OCI-LY7 (cell line): ENCODE measurements at places on chromosomes 12 and 14.

DNA sequence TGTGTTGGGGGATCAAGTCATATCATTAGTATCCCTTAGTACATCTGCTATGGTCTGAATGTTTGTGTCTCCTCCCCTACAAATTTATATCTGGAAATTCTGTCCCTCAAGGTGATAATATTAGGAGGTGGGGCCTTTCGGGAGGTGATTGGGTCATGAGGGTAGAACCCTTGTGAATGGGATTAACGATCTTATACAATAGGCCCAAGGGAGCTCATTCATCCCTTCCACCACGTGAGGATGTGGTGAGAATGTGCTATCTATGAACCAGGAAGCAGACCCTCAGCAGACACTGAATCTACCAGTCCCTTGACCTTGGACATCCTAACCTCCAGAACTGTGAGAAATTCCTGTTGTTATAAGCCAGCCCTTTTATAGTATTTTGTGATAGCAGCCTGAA, 110.7 kb downstream of the PTCSC3 start:
- DNase-seq: no peak

- no peak for DNase-seq
Measured at GRCh38 chr12:54068418-54069070, 14.9 kb downstream of the HOXC4 start.

DNA sequence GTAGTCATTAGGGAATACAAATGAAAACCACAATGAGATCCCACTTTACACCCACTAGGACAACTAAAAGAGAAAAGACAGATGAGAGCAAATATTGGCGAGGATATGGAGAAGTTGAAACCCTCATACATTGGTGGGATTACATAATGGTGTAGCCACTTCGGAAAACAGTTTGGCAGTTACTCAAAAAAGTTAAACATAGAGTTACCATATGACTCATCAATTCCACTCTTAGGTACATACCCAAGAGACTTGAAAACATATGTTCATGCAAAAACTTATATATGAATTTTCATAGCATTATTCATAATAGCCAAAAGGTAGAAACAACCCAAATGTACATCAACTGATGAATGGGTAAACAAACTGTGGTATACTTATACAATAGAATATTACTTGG, 27.1 kb downstream of the ALDH1L2 start:
- DNase-seq: no peak

- no peak for DNase-seq
Measured at GRCh38 chr12:46390304-46390703, 17.7 kb upstream of the SLC38A2 start.

- DNase-seq: no peak
Measured at GRCh38 chr12:108587826-108588225, 10.1 kb downstream of the TMEM119 start.

- DNase-seq: peak; percentile 56
Measured at GRCh38 chr12:104750061-104750460, 208.0 kb downstream of the SLC41A2 start.

DNA sequence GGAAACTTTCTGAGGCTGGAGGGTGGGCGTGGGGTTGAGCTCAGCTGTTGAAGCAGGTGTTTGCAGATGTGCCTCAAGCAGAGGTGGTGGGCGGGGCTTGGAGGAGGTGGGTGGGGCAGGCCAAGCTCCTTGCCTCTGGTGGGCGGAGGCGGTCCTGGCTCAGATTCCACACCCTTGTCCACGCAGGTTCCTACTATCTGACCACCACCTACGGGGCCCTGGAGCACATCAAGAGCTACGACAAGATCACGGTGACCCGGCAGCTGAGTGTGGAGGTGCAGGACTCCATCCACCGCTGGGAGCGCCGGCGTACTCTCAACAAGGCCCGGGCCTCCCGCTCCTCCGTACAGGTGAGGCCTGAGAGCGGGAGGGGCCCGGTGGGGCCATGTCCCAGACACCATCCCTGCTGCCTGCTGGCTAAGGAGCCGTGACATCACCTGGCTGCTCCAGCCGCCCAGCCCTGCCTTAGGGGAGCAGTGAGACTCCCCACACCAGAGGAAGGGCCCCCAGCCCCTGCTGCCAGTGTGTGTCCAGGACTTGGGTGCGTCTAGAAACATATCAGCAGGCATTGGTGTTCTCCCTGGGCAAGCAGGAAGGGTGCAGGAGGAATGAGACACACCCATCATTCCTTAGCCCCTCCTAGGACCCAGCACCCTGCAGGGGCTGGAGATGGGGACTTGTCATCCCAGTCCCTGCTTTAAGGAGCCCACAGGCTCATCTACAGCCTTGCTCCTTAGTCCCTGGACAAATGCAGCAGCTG, 63.4 kb downstream of the LGMN start:
- DNase-seq: peak; percentile 19

GRCh38 chr14:35986219-35986573, 160.1 kb downstream of the BRMS1L start:
- DNase-seq: no peak

DNA sequence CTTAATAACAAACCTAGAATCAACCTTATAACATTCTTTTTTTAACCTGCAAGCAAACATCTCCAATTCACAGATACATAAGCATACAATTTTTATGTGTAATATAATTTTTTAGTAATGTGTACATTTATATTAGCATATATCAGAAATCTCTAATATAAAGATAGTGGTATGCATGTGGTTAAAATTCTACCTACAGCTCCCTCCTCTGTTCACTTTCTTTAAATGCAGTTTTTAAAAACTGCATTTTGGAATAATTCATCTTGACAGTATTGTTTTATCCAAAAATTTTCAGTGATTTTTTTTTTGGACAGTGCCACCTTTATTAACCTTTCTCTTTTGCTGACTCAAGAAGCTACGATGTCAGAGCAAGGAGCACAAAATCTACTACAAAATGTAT, 13.2 kb upstream of the RXYLT1 start:
- DNase-seq: no peak

GRCh38 chr14:99441918-99442317, 38.7 kb downstream of the SETD3 start:
- no peak for DNase-seq

- DNase-seq: peak; percentile 44
Measured at GRCh38 chr12:32043928-32044549, 62.6 kb upstream of the BICD1 start.

DNA sequence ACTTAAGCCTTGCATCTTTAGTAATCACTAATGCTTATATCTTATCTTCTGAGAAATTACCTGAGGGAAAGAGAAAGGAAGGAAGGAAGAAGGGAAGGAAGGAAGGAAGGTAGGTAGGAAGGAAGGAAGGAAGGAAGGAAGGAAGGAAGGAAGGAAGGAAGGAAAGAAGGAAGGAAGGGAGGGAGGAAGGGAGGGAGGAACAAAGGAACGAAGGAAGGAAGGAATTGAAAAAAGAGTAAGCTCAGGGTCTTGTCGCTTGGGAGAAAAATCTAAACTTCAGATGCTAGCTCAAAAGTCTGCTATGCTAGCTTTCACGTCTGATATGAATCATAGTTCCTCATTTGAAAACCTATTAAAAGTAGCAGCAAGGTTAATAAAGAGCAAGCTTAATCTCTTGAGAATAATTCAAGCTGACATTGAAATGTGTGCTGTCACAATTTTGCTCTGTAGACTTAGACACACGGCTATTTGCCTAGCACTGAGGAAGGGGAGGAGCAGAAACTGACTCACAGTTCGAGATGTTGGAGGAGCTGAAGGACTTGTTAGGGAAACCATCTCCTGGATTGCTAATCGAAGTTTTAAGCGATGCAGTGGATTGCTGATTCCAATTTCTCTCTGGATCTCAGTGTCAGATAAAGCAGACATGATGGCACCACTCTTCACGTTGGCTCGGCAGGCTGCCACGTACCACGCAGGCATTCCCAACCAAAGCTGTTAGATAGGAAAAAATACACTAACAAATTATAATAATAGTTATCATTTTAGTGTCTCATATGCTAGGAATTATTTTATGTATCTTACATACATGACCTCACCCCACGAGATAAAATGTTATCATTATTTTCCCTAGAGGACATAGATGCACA, 216.7 kb downstream of the ACSS3 start:
- no peak for DNase-seq

DNA sequence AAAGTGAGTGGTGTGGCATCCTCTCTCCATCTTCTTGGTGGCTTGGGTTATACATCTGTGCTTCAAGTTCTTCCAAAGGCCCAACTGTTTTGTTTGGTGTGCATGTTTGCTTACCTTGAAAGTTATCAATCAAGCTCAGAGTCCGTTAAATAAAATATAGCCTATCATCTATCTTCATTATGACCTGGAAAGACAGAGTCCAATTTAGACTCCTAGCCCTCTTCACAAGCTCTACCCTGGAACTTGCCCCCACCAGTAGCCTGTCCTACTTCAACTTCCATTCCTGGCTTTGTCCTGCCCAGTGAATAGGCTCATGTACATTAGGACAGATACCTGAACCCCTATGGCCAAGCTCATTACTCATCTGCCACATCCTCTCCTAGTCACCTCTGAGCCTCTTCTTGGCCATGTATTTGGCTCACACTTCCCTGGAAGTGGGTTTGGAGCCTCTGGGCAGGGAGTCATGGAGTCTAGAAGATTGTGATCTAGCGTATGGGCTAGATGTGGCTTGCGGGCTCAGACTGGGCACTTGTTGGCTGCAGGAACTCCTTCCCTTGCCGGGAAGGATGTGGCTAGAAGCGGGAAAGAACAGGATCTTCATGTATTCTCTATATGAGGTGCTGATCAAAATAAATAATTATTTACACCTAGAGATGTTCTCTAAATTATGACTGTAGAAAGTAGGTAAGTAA, 6.4 kb upstream of the SSTR1 start:
- DNase-seq: no peak

DNA sequence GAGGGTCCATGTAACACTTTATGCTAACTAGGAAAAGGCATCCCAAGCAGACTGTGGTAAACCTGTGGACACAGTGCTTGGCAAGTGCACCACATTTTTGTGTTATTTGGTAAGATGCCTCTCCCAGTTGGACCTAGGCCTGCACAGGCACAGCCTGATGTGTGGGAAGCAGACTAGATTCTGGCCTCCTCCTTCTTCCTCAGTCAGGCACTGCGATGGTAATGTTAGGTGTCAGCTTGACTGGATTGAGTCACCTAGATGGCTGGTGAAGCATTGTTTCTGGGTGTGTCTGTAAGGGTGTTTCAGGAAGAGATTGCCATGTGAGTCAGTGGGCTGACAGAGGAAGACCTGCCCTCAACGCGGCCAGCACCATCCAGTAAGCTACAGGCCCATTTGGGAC, 25.3 kb upstream of the RHOJ start:
- DNase-seq: no peak

DNA sequence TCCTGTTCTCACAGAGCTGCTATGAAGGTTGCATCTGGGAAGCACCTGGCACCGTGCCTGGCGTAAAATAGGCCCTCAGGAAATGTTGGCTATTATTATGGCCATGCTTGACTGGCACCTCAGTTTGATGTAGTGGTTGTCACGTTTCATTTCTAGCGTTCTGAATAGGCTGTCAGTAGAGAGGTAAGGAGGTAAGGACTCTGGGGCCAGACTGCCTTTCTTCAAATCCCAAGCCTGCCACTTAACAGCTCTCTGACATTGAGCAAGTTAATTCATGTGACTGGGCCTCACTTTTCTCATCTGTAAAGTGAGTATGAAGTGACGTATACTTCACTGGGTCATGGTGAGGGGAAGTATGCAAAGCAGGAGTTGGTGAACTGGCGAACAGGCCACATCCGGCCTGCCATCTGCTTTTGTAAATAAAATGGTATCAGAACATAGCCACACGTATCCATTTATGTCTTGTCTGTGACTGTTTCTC, 196.2 kb downstream of the CACNA1C start:
- DNase-seq: peak; percentile 94

DNA sequence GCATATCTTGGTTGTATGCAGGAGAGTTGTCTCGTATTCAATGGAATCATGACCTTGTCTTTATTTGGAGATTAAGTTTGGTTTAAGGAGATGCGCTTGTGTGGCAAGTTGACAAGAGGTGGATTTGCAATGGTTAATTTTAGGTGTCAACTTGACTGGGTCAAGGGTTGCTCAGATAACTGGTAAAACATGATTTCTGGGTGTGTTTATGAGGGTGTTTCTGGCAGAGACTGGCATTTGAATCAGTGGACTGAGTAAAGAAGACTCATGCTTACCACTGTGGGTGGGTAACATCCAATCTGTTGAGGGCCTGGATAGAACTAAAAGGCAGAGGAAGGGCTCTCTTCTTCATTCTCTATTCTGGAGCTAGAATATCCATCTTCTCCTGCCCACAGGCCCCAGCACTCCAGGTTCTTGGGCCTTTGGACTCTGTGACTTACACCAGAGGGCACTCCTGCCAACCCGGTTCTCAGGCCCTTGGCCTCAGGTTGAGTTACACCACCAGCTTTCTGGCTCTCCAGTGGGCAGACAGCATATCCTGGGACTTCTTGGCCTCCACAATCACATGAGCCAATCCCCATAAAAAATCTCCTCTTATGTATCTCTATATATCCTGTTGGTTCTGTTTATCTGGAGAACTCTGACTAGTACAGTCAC, 141.5 kb upstream of the ARID2 start:
- no peak for DNase-seq

- no peak for DNase-seq
Measured at GRCh38 chr14:69424149-69424923, 25.8 kb downstream of the SLC39A9 start.

GRCh38 chr12:117564881-117565280, 203.5 kb upstream of the NOS1 start:
- no peak for DNase-seq

- no peak for DNase-seq
Measured at GRCh38 chr14:36479344-36479743, 40.7 kb downstream of the NKX2-1 start.

DNA sequence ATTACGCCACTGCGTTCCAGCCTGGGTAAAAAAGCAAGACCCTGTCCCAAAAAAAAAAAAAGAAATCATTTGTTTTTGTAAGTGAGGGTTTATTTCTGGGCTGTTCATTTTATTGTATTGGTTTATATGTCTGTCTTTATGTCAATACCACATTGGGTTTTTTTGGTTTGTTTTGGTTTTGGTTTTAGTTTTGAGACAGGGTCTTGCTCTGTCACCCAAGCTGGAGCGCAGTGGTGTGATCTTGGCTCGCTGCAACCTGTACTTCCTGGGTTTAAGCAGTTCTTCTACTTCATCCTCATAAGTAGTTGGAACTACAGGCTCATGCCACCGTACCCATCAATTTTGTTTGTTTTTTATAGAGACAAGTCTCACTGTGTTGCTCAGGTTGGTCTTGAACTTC, 25.0 kb downstream of the METAP2 start:
- DNase-seq: no peak

DNA sequence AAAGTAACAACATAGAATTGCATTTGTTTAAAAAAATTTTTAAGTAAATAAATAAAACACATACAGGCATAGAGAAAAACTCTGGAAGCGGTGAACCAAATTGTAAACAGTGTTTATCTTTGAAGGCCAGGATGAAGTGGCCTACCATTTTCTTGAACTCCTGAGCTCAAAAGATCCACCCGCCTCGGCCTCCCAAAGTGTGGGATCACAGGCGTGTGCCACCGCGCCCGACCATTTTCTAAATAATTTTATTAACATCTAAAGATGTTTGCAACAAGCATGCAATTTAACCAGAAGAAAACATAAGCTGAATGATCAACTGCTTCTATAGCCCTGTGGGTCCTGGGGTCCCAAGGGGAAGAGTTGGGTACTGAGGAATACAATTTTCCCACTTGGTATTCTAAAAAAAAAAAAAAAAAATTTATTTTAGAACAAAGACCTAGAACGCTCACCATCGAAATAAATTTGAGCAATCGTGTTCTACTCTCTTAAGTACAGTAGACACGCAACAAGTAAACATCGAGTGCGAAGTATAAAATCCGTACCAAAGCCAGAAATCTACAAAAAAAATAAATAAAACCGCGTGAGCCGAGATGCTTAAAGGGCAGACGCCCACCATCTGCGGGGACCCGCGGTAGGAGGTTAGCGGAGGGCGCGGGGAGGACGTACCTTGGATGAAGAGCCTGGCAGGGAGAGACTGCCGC, 484 bp downstream of the MIS18BP1 start:
- DNase-seq: peak; percentile 43

GRCh38 chr14:86129426-86129825, 599.5 kb downstream of the FLRT2 start:
- no peak for DNase-seq
